Iris pigment epithelial cell (primary cell): ENCODE measurements at places on chromosomes 5 and 9.
A peak's percentile ranks its signal among the peaks of the same experiment; 100 is the strongest.

DNA sequence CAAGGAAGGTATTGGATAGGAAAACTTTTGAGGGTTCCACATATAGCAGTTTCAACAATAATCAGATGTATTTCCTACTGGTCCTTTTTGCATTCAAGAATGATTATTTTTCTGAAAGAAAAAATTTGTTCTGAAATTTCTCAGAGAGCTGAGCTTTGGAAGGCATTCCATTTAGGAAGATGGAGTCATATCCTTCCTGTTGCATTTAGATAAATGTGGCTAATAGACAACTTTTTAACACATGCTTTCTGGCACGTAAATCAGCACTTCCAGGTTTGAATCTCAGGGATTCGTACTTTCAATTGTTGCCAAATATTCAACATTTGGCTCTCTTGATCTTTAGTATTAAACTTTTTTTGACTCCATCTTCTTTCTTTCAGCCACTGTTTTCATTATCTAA lies 24.8 kb upstream of the TLR4 start:
- DNase-seq: no peak

DNA sequence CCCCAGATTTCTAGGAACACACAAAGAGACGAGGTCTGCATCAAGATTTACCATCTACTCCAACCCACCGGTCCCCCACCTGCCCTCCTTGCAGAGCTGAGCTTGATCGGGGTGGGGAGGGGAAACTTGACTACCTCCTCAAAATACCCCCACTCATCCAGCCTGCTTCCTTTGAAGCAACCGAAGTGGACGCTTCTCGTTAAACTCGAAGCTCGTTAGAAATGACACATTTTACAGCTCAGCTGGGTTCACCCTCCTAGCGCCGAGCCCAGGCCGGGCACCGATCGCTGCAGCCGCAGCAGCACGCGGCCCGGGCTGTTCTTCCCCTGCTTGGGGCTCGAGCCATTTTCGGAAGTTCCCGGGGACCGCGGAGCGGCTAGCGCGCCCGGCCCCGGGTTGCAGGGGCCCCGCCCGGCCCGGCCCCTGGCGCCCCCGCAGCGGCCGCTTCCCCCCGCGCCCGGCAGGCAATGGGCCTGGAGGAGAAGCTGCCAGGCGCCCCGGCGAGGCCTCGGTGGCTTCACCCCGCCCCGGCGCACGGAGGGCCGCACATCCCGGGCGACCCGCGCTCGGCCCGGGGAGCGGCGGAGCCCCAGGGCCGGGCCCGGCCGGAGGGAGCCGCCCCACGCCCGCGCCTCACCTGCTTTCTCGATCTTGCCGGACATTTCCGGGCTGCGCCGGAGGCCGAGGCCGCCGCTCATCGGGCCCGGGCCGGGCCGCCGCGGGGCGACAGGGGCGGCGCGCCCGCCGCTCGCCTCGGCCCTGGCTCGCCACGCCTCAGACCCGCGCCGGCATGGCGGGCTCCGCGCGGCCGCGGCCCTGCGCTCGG lies 530 bp downstream of the RAPGEF1 start:
- peak; percentile 31 for DNase-seq

DNA sequence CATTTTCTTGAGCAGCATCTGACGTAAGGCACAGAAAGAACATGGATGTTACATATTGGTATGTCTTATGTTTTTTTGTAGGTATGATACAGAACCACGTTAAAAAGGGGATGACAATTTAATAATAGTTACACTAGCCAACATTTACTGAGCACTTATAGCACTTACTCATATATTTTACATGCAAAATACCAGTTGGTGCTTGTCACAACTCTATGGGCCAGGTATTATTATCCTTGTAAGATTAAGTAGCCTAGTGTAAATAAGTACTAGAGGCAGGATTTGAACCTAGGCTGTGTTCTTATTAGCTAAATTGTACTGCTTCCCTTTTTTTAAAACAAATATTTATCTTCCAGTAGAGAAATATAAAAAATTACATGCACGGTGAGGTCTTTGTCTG lies 83.5 kb downstream of the RANBP17 start:
- no peak for DNase-seq

DNA sequence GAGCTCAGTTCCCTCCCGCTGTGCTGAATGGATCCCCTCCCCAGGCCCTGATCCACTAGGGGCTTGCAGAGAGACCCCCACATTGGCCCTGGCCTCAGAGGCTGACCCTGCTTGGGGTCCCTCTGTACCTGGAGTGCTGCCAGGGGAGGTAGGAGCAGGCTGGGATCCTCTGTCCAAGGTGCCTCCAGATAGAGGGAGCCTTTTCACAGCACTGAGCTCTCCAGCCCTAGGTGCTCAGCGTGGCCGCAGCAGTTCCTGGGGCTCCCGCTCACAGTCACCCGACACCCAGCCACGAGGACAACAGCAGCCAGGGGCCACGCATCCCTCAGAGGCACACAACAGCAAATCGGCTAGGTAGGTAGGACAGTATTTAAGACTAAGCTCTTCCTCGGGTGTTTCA lies 62.2 kb upstream of the IRX2 start:
- DNase-seq: no peak

GRCh38 chr5:24444414-24444813 lies 200.4 kb downstream of the CDH10 start:
- no peak for DNase-seq
